ENCODE measurements at places on chromosomes 7 and 10.

DNA sequence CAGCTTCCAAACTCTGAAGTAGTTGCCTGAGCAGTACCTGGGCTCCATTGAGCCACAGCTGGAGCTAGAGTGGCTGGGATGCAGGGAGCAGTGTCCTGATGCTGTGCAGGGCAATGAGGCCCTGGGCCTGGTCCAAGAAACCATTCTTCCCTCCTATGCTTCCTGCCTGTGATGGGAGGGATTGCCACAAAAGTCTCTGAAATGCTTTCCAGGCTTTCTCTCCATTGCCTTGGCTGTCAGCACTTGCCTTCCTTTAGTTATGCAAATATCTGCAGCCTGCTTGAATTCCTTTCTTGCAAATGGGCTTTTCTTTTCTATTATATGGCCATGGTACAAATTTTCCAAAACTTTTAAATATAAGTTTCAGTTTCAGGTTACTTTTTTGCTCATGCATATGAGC, 972.2 kb upstream of the MBL2 start:
- no peak for DNase-seq

DNA sequence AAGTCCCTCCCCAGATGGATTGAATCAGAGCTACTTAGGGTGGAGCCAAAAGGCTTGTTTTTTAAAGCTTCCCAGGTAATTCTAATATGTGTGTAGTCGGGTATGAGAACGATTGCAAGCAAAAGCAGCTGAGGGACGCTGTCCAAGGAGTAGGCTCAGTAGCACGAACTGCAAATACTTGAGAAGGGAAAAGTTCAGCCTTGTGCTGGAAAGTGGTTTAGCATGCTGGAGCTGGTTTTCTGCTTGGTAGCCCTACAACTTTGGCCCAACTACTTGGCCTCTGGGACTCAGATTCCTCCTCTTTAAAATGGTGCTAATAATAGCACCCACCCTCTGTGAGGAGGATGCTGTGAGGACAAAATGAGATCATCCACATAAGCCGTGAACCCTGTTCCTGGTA, 76.2 kb downstream of the AHR start:
- DNase-seq = no peak

DNA sequence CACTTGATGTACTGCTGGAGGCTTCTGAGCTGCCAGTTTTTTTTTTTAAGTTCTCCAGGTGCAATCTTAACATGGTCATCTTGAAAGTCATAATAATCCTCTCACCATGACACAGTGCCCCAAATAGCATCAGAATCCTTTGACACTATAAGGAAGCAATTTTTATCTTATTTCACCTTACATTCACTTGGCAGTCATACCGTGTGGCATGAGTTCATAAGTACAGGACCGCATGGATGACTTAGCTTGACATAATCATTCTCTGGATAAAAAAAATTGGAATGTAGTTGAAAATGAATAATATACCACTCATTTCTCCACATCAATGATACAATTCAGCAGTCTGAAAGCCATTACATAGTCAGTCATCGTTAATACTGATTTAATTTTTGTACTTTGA, 25.6 kb upstream of the TMEM196 start:
- no peak for DNase-seq

GRCh38 chr7:142804728-142805207, 34.0 kb downstream of the PRSS2 start:
- no peak for DNase-seq

GRCh38 chr10:7559386-7559785, 107.4 kb downstream of the ITIH5 start:
- no peak for DNase-seq

DNA sequence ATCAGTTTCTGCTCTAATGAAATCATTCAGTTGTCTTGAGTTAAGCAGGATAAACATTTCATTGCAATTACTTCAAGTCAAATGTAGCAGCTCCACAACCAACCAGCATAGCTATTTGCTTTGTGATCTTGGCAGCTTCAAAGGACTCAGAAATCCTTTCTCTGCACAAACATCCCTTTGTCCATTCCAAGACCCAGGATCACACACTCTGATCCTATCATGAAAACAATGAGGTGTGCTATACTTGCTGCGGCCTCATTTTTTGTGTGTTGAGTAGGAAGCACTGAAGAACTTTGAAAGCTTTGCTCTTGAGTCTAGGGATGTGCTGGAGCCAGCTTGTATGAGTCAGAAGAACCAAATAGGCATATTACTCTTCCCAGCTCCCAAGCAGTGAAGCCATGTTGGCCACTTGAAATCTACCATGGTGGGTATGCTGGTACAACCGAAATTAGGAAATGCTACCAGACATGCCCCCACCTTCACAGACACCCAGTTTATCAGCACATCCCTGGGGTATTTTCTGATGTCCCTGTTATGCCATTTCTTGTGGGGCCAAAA, 199.4 kb upstream of the PRSS58 start:
- no peak for DNase-seq

- DNase-seq = no peak
These were observed 73.1 kb upstream of the CAMK2B start for GRCh38 chr7:44398511-44398911.

GRCh38 chr10:124674768-124675222, 69.4 kb downstream of the FAM53B start:
- peak; percentile 47 for DNase-seq

DNA sequence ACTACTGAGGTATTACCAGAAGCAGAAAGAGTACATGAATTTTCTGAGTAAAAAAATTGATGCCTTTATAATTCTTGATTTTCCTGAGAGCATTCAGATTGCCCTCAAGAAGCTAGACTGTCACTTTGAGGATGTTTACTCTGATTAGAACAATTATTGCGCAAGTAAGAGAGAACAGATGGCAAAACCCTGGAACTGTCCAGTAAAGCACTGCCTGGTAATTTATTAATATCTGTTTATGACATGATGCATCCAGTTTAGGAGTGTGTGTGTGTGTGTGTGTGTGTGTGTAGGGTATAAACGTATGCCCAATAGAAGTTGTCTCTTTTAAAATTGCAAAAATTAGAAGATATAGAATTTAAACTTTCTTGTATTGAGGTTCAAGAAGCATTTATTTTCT, 379.7 kb downstream of the PHTF2 start:
- DNase-seq = no peak

DNA sequence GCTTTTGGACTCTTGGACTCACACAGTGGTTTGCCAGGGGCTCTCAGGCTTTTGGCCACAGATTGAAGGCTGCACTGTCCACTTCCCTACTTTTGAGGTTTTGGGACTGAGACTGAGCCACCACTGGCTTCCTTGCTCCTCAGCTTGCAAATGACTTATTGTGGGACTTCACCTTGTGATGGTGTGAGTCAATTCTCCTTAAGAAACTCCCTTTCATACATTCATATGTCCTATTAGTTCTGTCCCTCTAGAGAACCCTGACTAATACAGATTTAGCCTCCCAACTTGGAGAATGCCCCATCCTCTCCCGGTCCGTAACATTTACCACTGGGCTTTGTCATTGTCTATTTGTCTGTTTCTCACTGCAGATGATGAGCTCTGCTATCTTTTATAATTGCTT, 52.8 kb upstream of the CUL1 start:
- DNase-seq = no peak

DNA sequence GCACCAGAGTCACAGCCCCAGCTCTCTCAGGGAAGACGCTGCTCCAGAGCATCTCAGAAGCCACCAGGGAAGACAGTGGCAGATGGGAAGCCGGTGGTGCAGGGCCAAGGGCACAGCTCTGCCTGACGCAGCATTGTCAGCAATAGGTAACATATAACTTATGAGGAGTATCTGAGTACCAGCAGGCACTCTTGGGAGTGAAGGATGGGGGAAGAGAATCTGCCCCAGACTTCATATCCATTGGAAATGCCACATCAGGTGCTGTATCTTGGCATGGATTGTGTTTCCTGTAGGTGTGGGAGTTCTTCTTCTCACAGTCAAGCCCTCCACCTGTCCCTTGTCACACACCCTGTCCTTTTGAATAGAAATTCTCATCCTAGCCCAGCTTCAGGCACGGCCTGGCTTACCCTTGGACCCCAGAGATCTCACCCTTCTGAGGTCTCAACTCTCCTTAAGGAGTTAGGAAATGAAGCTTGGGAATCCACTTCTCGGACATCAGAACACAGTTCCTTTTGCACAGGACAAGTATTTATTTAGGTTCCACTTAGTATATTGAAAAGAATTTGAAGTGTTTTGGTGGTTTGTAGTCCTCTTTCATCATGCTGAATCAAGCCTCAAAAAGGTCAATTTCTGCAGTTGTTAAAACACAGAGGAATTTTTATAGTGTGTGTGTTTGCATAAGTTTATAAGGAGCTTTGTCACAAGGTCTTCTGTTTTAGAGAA, 9.9 kb downstream of the EPDR1 start:
- DNase-seq = no peak

DNA sequence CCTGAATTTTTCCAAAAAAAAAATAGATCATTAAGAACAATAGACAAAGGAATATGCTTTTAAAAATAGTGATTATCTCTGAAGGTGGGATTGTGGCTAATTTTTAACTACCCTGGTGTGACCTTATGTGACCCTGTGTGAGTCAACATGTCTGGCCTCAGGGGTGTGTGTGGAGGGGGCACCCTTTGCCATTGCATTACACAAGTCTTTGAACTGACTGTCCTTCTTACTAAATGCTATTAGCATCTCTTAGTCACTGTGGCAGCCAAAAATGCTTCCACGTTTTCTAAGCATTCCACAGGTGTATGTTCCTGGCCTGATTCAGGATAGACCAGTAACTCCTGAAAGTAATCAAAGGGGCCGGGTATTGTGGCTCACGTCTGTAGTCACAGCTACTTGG, 175.4 kb downstream of the MGMT start:
- no peak for DNase-seq

DNA sequence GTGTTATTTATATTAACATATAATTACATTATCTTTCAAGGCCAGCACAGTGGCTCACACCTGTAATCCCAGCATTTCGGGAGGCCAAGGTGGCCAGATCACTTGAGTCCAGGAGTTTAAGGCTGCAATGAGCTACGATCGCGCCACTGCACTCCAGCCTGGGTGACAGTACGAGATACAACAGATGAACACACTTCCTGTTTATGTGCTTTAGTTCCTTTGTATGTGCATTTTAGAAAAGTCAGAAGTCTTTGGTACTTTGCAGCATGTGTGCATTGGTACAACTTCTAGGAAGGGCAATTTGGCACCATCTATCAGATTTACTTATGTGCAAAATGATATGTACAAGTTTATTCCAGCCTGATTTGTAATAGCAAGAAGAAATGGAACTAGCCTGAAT, 13.3 kb downstream of the SLC35G1 start:
- no peak for DNase-seq

All from WERI-Rb-1 (cell line).